Gastroesophageal sphincter (tissue), 4 donors: ENCODE measurements at places on chromosomes 11 and 22. TPM values are rescaled to one million over a fixed set of nuclear protein-coding genes. Genes with fewer than 3 reads are reported as not detected.

FOLR3 gene
- 0.96 TPM for total RNA-seq

CRYAB gene
- 316 TPM for total RNA-seq

GRCh38 chr11:68011051-68011943 lies 1.2 kb downstream of the ALDH3B1 start:
- no peak for ATAC-seq

GRIA4 gene
- total RNA-seq: not detected
